ENCODE measurements at places on chromosomes 11 and 22.

GRCh38 chr11:132644520-132645239, 887.6 kb downstream of the OPCML start:
- DNase-seq: no peak

- no peak for DNase-seq
These were observed 147.7 kb upstream of the TIMP3 start for GRCh38 chr22:32653823-32654222.

- no peak for DNase-seq
These were observed 25.1 kb downstream of the RPL27A start for GRCh38 chr11:8707541-8708191.

GRCh38 chr22:49738006-49738405, 89.7 kb downstream of the BRD1 start:
- DNase-seq: no peak

GRCh38 chr11:16184588-16184987, 171.8 kb downstream of the SOX6 start:
- no peak for DNase-seq

- no peak for DNase-seq
These were observed 118.3 kb downstream of the CD44 start for GRCh38 chr11:35257281-35257680.

Data from lung (tissue), 17 donors.